ENCODE measurements at places on chromosomes 2 and 18.

DNA sequence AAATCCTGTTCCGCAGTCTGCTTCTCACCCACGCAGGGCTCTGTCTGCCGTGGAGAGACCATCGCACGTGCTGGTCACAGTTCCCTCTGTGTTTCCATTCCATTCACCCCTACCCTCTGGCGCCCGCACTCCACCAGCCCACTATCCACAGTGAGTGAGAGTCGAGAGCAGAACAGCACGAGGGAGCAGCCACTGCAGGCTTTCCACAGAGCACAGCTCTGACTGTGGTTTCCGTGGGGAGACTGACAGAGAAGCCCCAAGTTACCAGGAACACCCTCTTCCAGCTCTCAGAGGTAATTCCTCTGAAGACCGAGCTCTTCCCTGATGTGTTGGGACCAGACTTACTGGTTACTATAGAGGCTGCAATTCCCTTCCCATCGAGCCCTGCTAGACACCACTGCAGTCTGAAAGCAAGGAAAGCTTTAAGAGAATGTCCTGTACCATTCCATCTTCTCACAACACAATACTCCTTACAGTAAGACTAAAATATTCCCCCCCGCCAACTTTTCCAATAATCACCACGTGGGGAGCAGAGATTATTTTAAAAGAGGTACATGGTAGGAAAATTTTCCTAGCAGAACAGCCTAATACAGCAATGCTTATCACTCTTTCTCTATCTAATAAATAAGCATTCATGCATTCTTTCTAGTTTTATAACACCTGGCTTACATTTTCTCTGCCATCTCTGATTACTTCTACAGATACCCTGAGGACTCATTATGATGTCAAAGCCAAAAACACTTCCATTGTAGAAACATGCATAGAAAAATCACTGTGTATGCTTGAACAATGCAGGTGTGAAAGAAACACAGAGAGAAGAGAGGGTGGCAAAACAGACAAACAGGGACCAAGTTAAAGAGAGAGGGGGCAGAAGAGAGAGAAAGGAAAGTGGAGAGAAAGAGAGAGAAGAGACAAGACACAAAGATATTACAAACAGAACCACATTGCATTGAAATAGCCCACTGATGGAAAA, 4.7 kb downstream of the MYT1L start:
- no peak for DNase-seq

- no peak for DNase-seq
Measured at GRCh38 chr18:3529077-3529476, 79.1 kb downstream of the TGIF1 start.

GRCh38 chr2:104474716-104475115, 379.2 kb upstream of the POU3F3 start:
- DNase-seq = no peak

GRCh38 chr2:180495606-180496005, 484.8 kb upstream of the UBE2E3 start:
- no peak for DNase-seq

GRCh38 chr2:151475071-151475470, 65.4 kb downstream of the RIF1 start:
- DNase-seq = no peak

GRCh38 chr18:53253789-53254188, 913.8 kb downstream of the DCC start:
- no peak for DNase-seq

GRCh38 chr2:181814057-181814491, 77.5 kb upstream of the ITPRID2 start:
- DNase-seq = no peak

DNA sequence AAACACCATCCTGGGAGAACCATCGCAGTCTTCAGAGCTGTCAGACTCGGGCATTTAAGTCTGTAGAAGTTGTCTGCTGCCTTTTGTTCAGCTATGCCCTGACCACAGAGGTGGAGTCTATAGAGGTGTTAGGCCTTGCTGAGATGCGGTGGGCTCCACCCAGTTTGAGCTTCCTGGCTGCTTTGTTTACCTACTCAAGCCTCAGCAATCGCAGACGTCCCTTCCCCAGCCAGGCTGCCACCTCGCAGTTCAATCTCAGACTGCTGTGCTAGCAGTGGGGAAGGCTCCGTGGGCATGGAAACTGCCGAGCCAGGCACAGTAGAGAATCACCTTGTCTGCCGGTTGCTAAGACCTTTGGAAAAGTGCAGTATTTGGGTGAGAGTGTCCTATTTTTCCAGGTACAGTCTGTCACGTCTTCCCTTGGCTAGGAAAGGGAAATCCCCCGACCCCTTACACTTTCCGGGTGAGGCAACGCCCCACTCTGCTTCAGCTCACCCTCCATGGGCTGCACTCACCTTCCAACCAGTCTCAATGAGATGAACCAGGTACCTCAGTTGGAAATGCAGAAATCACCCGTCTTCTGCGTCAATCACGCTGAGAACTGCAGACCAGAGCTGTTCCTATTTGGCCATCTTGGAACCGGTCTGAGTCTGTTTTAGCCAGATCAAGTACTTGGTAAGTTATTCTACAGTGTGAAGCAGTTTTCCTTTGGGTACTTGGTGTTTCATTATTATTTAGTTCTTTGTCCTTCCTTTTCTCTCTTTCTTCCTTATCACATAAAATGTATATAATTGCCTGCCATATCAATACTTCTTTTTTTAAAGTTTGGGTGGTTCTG, 71.5 kb downstream of the CDC42EP3 start:
- no peak for DNase-seq

GRCh38 chr2:198595721-198596120, 791.3 kb downstream of the PLCL1 start:
- no peak for DNase-seq

DNA sequence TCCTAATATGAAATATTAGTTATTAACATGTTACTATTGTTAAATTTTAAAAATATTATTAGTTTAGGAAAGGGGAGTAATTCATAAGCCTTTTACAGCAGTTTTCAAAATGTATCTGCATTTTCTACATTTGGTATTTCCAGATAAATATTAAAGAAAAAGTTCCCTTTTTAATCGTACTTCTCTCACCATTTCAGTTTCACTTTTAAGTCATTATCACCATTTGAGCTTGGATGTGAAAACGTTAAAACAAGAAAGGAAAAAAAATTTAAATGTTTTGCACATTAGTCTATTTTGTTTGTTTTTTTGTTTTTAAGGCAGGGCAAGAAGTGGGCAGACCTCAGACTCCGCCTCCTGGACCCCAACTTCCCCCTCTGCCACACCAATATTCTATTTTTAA, 3.3 kb upstream of the SRSF7 start:
- no peak for DNase-seq

GRCh38 chr2:46821600-46821999, 94.0 kb downstream of the MCFD2 start:
- no peak for DNase-seq

GRCh38 chr2:231300020-231300721, 95.3 kb upstream of the B3GNT7 start:
- peak; percentile 27 for DNase-seq

DNA sequence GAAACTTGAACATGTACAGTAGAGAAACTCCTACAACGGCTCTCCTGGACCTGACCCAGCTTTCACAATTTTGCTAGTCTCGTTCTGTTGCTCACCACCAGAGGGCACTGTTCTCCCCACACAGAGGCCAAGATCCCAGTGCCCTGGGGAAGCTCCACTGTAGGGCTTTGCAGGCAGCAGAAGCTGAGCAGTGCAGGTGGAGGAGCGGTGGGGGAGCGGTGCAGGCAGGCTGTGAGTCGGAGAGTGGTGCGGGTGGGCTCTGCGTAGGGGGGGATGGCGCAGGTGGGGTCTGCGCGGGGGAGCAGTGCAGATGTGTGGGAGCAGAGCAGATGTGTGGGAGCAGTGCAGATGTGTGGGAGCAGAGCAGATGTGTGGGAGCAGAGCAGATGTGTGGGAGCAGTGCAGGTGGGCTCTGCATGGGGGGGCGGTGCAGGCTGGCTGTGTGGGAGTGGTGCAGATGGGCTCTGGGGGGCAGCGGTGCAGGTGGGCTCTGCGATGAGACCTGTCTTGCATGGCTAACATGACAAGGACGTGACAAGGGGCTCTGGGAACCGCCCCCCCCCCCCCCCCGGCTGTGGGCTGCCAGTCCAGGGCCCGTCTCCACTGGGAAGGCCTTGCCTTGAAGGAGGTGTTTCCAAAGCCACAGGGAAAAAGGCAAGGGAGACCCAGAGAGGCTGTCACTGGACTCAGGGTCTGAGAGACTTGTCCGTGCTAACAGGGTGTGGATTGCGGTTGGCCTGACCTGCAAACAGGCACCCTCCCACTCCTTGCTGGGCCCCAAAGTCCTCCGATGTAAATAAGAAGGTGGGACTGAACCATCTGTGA, 7.3 kb downstream of the CYS1 start:
- DNase-seq = no peak

GRCh38 chr18:67766930-67767329, 250.4 kb upstream of the DSEL start:
- peak; percentile 5 for DNase-seq

GRCh38 chr2:143852759-143853158, 667.2 kb downstream of the ZEB2 start:
- no peak for DNase-seq

DNA sequence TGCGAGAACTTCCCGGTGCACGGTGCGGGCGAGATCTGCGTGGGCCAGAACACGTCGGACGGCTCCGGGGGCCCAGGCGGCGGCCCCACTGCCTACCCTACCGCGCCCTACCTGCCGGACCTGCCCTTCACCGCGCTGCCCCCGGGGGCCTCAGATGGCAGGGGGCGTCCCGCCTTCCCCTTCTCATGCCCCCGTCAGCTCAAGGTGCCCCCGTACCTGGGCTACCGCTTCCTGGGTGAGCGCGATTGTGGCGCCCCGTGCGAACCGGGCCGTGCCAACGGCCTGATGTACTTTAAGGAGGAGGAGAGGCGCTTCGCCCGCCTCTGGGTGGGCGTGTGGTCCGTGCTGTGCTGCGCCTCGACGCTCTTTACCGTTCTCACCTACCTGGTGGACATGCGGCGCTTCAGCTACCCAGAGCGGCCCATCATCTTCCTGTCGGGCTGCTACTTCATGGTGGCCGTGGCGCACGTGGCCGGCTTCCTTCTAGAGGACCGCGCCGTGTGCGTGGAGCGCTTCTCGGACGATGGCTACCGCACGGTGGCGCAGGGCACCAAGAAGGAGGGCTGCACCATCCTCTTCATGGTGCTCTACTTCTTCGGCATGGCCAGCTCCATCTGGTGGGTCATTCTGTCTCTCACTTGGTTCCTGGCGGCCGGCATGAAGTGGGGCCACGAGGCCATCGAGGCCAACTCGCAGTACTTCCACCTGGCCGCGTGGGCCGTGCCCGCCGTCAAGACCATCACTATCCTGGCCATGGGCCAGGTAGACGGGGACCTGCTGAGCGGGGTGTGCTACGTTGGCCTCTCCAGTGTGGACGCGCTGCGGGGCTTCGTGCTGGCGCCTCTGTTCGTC, 1.7 kb downstream of the FZD7 start:
- DNase-seq = no peak

GRCh38 chr18:13461936-13462335, 243.4 kb downstream of the LDLRAD4 start:
- DNase-seq = no peak

- DNase-seq = no peak
Measured at GRCh38 chr2:215784371-215784783, 229.0 kb downstream of the MREG start.

- DNase-seq = peak; percentile 68
Measured at GRCh38 chr2:112805542-112805941, 21.2 kb upstream of the IL1A start.

- DNase-seq = no peak
Measured at GRCh38 chr18:72543357-72544055, 636 bp downstream of the CBLN2 start.

DNA sequence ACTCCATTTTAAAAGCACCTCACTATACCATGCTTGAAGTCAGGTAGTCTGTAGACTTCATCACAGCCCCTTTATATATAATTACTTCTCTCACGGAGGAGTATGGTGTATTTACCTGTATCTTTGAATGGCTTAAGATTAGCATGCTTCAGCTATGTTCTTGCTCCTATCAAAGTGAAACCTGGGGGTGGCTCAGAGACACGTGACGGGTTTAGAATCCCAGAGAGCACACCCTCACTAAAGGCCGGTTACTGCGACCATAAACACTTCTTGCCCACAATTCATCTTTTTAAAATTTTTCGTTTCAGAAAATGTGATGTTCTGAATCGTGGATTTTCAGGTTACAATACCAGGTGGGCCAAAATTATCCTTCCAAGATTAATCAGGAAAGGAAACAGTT, 3.6 kb downstream of the IAH1 start:
- DNase-seq = no peak

DNA sequence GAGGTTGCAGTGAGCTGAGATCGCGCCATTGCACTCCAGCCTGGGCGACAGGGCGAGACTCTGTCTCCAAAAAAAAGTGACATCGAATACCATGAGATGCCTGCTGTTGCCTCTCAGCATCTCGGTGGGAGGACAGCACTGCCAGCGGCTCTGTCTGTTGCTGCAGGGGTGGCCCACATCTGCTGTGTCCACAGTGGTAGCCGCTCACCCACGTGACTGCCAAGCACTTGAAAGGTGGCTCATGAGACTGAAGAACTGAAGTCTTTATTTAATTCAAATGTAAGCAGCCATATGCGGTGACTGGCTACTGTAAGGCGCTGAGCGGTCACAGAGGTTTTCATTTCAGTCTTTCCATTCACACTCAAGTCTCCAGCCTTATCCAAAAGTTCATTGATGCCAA, 25.8 kb downstream of the IMPA2 start:
- no peak for DNase-seq

GRCh38 chr2:212905640-212906201, 245.7 kb downstream of the IKZF2 start:
- DNase-seq = no peak

GRCh38 chr2:44807201-44808025, 134.1 kb upstream of the SIX3 start:
- no peak for DNase-seq

DNA sequence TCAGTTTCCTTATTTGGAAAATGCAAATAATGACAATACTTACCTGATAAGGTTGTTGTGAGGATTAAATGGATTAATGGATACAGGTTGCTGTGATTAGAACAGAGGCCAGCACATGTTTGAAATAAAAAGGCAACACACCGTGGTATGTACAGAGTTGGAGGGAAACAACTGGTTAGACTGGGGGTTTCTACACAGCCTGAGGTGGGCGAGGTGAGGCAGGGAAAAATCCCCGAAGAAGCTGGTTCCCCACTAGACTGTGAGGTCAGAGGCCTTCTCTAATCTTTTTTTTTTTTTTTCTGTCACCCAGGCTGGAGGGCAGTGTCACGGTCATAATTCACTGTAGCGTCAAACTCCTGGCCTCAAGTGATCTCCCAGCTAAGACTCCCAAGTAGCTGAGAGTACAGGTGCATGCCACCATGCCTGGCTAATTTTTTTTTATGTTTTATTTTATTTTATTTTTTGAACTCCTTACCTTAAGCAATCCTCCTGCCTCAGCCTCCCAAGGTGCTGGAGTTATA, 1.2 kb upstream of the E2F6 start:
- DNase-seq = no peak

- no peak for DNase-seq
Measured at GRCh38 chr2:7089284-7089683, 172.1 kb downstream of the RNF144A start.

GRCh38 chr18:56739731-56740130, 88.6 kb downstream of the WDR7 start:
- DNase-seq = no peak

- peak; percentile 53 for DNase-seq
Measured at GRCh38 chr18:9147440-9148202, 11.0 kb downstream of the ANKRD12 start.

All from GM12878 (cell line).